ENCODE measurements at places on chromosomes 7 and 10.

DNA sequence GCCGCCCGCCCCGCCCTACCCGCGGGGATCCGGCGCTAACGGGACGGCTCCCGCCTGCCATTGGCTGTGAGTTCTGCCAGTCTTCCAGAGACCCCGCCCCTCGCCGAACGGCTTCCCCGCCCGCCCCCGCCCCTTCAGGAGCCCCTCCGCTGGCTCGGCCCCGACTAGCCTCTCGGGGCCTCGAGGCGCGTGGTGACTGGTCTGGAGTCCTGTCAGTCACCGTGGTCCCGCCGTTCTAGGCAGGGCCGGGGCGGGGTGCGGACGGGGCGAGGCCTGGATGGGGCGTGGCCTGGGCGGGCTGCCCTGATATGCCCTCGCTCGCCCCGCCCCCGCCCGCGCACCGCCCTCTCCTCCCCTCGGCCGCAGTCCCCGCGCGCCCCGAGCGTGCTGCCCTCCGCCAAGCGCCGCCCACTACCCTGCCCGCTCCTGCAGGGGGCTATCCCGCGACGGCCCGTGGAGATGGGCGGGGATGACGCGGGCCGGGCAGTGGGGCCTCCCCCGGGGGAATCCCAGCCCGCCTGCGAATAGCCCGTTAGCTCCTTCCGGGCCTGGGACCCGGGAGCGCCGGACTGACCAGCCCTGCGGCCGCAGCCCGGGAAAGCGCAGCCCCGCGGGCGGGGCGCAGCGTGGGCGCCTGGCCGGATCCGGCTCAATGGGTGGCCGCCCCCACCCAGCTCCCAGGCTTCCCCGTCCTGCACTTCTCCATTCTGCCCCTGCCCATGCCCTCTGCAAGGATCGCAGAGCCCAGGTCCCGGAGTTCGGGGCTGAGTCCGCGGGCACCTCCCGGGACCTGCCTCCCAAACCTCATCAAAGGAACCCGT, 444 bp upstream of the HIP1 start:
- peak; percentile 99 for DNase-seq

DNA sequence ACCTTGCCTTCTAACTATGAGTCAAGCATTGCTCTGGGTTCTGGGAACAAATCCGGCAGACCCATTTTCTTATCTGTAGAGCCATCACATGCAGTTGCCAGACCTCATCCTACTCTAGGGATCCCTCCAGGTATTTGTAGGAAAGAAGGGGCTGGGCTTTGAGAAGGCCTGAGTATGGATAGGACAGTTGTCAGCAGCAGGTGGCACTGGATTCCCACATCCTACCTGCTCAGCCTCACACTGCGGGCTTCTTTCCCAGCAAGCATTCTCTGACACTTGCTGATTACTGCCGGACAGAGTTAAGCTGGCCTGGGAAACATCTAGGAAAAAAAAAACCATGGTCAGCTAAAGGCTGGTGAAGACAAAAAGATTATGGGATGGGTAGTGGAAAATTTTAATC, 224.1 kb downstream of the CCSER2 start:
- DNase-seq = no peak

DNA sequence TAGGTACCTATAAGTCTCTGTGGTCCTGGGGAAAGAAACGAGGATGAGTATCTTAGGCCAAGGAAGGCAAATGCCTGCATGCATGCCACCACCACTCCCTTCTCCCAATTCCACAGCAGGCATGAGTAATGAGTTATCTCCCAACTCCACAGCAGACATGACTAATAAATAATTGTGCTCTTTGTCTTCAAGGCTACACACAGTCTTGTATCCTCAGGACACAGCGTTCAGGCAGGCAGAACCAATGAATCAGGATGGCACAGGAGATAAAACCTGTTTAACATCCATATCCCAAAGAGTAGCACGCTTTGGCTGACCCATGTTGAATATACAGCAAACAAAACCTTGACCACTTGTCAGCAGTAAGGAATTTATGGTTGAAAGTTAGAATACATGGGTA, 229.7 kb upstream of the NFE2L3 start:
- no peak for DNase-seq

GRCh38 chr7:157434701-157435100, 97.9 kb downstream of the DNAJB6 start:
- no peak for DNase-seq

DNA sequence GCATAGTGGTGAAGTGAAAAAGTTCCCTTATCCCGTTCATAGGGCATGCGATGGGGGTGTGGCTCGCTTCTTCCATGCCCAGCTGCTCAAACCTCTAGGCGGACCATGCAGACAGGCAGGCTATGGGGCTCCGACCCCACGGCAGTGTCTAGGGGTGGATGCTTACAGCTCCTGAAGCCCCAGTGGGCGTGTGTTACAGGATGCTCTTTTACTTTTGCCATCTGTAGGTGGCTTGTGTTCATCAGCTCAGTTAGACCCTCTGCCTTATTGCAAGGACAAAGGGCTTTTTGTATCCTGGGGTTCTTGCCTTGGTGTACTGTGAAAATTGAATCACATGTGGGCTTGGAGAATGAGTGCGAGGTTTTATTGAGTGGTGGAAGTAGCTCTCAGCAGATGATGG, at the start of gene MYL10:
MYL10 (minus strand) TSS at position 126 of the 400 bp plus-strand sequence. CDS start 178 bp downstream, outside the sequence.
- DNase-seq = no peak

DNA sequence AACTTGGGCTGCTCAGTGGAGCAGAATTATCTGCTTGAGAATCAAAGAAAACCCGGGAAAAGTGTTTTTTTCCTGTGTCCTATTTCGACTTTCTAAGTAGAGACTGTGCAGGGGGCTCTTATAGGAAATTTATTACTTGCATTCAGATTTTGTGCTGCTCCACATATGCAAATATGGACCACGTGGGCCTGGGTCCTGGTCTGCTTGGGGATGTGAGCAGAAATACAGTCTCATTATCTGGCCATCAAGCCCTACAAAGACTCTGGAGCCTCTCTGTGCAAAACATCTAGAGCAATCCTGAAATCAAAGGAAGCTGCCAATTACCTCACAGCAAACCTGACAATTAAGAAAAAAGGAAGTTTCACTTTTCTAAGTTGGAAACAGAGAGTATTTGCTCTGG, 216.9 kb downstream of the LRMDA start:
- no peak for DNase-seq

GRCh38 chr10:3568983-3569382, 216.0 kb downstream of the KLF6 start:
- no peak for DNase-seq

DNA sequence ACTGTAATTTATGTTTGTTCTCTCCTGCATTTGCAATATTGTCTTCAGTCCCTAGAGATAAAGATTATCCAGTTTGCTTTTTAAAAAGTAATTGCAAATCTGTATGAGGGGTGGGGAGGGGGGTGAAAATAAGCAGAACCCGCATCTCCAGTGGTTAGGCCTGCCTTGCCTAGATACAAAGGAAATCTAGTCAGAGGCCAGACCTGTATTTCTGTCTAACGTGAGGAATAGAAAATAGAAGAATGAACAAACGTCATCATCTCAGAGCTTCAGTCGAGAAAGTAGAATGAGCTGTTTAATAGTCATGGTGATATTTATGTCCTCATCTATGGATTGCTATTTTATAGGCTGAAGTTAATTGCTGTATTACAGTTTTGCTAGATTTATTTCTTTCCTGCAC, 284.2 kb downstream of the BICC1 start:
- DNase-seq = no peak

DNA sequence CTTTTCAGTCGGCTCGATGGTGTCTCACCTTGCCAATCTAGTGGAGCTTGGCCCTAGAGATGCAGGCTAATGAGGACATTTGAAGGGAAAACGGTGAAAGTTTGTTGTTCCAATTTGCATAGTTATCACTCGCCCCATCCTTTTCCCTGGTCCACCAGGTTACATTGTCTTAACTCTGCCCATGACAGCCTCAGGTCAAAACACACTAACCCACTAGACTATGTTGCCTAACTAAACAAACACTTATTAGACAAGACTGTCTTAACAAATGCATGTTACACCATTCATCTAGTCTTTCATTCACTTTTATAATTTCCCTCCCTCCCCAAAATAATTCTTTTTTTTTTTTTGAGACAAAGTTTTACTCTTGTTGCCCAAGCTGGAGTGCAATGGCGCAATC, 40.7 kb downstream of the USP6NL start:
- no peak for DNase-seq

GRCh38 chr10:17022466-17022825, 107.2 kb downstream of the CUBN start:
- DNase-seq = no peak

DNA sequence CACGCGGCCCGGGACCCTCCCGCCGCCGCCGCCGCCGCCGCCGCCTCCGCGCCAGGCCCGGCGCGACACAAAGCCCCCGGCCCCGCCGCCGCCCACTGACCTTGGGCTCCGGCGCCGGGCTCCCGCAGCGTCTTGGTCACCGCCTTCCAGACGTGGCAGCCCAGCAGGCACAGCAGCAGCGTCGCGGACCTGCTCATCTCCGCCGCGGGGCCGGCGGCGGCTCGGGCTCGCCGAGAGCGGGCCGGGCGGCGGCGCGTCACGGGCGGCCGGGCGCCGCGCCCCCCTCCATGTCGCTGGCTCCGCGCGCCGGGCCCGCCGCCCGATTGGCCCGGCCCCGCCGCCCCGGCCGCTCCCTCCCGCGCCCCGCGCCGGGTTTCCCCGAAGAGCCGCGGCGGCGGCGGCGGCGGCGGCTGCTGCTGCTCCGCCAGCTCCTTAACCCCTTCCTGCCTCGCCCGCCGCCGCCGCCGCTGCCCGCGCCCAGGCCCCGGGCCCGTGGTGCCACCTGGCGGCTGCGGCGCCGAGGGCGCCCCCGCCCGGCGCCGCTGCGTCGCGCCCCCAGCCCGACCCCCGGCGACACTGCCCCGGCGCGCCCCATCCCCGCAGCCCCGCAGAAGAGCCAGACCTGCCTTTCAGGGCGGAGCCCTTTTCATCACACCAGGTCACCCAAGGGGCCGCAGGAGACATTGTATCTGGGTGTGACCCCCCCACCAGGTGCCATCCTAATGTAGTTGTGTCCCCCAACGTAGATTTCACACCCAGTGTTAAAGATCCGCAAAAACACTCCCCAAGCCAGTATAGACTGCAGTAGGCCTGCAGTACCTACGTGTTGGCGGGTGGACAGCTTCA, at the start of gene FAM171A1:
FAM171A1 (minus strand) TSS at position 434 of the 846 bp plus-strand sequence; CDS start at position 197, 237 bp downstream.
- peak; percentile 71 for DNase-seq

- DNase-seq = no peak
Observed at GRCh38 chr10:48232717-48233447, 41.6 kb downstream of the FRMPD2 start.

DNA sequence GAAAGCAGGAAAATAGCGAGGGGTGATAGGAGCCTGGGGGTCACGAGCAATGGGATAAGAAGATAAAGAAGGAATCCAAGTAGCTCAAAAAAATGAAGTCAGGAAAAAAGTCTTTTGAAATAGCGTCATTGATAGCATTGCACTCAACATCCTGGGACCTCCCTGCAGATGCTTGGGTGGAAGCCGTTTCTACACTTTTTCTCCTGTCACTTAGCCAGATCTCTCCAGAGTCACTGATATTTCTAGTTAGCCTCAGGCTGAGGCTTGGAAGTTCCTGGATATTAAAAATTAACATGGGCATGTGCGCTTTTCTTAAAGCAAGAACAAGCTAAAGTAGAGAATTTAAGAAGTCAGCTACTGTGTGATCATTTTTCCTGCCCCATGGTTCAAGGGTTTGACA, 39.5 kb upstream of the CHST15 start:
- no peak for DNase-seq

DNA sequence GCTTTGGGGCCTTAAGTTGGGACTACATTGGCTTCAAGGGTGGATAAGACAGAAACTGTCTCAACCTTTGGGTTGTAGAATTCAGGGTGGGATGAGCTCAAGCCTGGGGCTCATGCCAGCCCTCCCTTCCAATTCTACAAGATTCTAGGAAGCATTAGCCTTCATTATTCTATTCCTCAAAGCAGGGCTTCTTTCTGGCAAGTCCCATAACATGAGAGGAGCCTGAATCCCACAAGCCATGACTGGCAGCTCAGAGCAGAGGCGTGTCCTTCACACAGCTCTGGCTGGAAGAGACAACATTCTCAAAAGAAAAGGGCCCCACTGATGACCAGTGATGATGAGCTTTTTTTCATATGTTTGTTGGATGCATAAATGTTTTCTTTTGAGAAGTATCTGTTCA, 187.6 kb downstream of the PLXNA4 start:
- DNase-seq = no peak

DNA sequence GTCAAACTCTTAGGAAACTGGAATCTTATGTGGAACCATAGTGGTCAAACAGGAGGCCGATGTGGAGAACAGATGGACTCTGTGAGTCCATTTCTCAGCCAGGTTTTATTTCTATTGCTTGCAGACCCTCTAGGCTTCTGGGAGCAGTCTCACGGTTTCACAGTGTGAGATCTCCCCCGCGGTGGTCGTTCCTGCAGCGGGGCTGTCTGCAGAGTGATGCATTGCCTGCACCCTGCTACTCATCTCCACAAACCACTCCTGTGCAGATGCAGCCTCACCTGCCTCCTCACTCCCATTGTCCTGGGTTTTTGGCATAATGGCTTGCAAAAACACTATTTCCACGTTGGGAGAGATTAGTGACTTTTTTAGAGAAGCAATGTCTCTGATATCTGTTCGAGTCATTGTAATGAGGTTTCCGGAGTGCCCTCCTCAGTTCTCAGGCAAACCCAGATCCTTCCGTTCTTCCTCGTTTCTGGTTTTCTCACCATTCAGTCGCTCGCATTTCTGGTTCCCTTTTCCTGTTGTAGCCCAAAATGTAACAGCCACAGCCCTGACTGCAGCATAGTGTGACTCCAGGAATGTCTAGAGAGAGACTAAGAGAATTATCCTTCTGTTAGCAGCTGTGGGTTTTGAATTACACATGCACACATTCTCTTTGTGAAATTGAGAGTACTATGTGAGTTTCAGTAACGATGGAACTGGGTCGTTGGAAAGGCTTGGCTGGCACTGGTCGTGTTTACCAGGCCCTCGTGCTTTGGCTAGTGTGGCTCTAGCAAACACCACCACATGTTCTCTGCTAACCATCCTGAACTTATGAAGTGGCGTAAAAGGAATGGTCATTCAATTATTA, 30.2 kb downstream of the ACADSB start:
- no peak for DNase-seq

DNA sequence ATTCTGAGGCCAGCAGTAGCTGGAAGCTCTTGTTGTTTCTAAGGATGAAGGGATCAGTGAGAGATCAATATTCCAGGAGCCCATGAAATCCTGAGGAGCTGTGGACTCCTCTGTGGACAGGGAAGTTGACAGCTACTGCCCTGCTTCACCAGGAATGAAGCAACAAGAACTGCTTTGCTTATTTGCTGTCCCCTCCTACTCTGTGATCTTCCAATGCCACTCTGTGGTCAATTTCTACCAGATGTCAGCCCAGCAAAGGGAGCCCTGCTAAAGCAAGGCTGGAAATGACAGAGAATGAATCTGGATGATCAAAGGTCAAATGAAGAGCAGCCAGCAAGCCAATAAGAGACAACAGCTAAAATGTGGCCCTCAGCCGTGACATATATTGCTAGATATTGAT, 227.5 kb upstream of the CHRM2 start:
- no peak for DNase-seq

DNA sequence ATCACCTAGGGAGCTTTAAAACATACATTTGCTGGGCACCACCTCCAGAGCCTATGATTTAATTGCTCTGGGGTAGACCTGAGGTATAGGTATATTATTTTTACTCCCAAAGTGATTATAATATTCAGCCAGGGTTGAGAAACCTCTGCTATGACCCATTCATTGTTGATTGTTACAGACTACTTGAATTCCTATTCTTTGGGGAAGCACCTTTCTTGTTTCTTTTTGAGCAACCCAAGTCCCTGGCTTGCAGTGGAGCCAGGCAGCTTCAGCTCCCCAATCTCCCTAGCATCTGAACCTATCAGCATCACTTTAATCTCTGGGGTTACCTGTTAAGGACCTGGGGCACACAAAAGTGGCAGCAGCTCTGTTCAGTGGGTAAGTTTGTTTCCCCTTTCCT, 8.6 kb downstream of the PRKG1 start:
- DNase-seq = no peak

- DNase-seq = no peak
Observed at GRCh38 chr10:86282664-86283465, 83.7 kb downstream of the GRID1 start.
